ENCODE measurements at places on chromosomes 4 and X.

DNA sequence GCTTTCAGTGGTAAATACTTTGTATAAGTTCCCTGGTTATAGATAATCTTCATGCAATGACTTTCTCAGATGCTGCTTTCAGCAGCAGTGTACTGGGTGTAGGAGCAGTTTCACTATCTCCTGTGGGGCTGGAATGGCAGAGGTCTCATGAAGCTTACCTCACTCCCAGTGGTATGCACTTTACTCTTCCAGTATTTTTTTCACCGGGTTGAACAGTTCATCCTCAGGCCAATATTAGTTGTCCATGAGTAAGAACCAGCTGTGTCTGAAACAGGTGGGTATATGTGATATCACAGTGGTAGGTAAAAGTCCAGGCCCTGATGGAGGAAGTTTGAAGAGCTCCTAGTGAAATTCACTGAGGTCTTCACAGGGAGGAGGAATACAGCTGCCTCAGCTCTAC is 351.5 kb upstream of the EMCN start:
- DNase-seq: no peak

- no peak for DNase-seq
Observed at GRCh38 chr4:103008875-103009729, 10.4 kb downstream of the SLC9B1 start.

- no peak for DNase-seq
Observed at GRCh38 chr4:87281603-87282002, 41.1 kb downstream of the HSD17B13 start.

DNA sequence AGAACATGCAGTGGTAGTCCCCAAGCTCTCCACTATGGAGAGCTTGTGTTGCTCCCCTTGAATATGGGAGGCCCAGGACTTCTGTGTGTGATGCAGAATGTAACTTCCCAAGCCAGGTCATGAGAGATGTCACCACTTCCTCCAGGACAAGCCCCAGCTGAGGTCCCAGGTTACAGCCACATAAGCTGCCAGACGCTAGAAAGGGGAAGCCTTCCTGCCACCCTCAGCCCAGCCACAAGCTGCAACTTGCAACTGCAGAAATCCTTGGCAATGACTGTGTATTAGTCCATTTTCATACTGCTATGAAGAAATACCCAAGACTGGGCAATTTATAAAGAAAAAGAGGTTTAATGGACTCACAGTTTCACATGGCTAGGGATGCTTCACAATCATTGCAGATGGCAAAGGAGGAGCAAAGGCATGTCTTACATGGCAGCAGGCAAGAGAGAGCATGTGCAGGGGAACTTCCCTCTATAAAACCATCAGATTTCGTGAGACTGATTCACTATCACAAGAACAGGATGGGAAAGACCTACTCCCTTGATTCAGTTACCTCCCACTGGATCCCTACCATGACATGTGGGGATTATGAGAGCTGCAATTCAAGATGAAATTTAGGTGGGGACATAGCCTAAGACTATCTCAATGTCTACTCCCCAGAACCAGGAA is 91.5 kb upstream of the DHX15 start:
- DNase-seq: no peak

GRCh38 chr4:82594456-82594855 is 32.7 kb upstream of the TMEM150C start:
- no peak for DNase-seq

GRCh38 chr4:17194586-17194985 is 296.1 kb upstream of the LDB2 start:
- no peak for DNase-seq

- DNase-seq: no peak
Observed at GRCh38 chr4:52057196-52057595, 6.1 kb downstream of the SPATA18 start.

- no peak for DNase-seq
Observed at GRCh38 chrX:23373129-23373804, 38.6 kb downstream of the PTCHD1 start.

DNA sequence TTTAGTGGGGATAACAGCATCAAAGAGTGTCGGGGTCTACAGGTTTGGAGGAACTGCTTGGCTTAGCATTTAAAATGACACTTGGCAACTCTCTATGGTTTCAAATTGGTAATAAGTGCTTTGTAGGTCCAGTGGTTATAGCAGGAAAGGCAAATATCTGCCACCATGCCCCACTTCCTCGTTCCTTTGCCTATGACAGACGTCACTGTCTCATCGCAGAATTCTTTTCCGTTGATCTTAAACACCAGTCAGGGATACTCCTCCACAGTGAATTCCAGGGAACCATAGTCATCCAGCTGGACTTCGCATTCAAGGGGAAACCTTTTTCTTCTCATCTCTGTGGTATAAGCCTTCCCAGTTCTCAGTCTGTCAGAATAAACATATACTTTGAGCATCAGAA is 319.1 kb downstream of the GPAT3 start:
- DNase-seq: no peak

GRCh38 chr4:183760326-183760725 is 101.2 kb downstream of the TRAPPC11 start:
- no peak for DNase-seq

- DNase-seq: no peak
Observed at GRCh38 chr4:153531976-153532626, 65.9 kb downstream of the TMEM131L start.

DNA sequence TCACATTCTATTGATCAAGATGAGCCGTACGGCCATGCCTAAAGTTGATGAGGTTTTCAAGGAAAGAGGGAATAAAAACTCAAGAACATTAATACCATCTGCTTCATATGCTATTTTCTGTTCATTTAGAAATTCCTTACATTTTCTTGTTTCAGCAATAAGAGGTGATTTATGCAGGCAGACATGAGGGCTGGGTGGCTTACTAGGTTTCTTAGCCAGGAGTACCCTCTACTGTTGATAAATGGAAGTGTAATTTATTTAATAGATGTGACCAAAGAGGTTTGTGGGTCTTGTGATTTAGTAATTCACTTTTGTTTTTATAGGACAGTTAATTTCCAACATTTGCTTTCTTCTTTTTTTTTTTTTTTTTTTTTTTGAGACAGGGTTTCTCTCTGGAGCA is 6.4 kb upstream of the SMIM9 start:
- DNase-seq: no peak

- DNase-seq: no peak
Observed at GRCh38 chr4:123249821-123250220, 146.8 kb upstream of the SPRY1 start.

GRCh38 chr4:121675715-121676114 is 21.1 kb downstream of the ANXA5 start:
- DNase-seq: no peak

DNA sequence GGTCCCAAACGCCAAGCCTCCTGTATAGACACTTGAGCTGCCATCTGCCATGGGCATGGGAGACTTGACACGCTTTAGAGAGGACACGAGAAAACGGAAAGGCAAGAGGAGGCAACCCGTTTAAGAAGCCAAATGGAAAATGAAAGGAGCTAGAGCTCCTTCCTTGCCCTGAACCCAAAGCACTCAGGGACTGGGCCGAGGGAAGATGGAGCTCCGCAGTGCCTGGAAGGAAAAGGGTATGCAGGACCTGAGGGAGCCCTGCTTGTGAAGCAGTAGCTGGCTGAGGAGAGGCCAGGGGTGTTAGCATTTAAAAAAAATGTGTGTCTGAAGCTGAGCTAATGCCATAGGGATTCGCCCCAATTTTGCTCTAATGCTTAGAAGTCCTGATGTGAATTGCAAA is 15.1 kb downstream of the MCF2 start:
- DNase-seq: no peak

DNA sequence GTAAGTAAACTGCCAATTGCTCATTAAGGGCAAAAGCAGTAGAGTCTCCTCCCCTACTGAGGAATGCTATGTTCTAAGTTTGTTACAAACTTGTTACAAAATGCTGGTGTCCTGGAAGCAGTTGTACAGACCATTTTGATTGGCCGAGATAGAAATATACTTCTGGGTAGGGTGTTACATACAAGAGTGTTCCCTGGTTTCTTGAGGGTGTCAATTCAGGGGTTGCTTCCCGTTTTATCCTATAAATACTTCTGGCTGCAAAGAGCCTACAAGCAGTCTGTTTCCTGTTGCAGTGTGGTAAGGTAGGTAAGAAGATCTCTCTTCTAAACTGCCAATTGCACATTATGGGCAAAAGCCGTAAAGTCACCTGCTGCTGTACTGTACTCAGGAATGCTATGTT is 5.7 kb downstream of the TRPC5OS start:
- no peak for DNase-seq

- no peak for DNase-seq
Observed at GRCh38 chrX:24658421-24658820, 11.3 kb upstream of the PCYT1B start.

DNA sequence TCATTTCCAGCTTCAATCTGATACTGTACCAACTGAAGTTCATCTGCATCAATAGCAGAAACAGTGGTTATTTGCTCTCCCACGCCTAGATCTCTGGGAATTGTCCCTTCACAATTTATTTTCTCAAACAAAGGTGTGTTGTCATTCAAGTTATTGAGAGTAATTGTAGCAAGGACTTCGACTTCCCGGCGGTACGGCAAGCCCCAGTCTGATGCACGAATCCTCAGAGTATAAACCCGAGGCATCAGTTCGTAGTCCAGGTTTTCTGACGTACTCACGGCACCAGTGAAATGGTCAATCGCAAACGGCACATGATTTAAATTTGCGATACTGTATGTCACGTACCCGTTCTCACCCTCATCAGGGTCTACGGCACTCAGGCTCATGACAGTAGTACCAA is 15.7 kb downstream of the FAT1 start:
- DNase-seq: no peak

- no peak for DNase-seq
Observed at GRCh38 chr4:106268786-106269185, 47.2 kb downstream of the TBCK start.

- no peak for DNase-seq
Observed at GRCh38 chrX:72532366-72532765, 40.3 kb downstream of the HDAC8 start.

DNA sequence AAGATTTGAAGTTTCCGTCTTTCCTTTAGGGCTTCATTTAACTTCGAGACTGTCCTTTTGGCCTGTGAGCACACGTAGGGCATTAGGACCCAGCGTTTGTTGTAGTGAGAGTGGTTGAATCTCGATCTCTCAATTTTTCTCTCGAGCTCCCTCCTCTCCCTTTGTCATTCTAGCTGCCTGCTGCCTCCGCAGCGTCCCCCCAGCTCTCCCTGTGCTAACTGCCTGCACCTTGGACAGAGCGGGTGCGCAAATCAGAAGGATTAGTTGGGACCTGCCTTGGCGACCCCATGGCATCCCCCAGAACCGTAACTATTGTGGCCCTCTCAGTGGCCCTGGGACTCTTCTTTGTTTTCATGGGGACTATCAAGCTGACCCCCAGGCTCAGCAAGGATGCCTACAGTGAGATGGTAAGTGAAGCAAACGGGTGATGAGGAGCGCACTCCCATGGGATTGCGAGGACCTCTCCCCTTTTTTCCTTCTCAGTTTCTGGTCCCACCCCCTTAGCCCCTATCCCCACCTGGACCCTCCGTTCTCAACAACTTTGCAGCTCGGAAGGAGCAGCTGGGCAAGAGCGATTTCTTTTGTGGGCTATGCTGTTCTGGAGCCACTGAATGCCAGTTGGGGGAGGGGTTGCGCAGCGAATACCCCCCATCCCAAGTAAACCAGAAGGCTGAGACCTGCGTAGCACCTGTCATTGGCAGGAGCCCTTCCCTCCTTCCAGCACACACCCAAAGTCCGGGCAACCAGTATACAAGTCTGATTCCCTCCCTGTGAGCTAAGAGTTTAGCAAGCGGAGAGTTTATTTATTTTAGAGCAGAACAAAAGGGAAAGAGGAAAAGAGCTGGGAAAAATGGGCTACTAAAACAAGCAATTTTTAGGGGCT is at the start of gene TMEM35A:
TSS of gene TMEM35A (plus strand) at position 164 of the 883 bp plus-strand sequence. CDS start at position 288, 124 bp downstream.
- no peak for DNase-seq

DNA sequence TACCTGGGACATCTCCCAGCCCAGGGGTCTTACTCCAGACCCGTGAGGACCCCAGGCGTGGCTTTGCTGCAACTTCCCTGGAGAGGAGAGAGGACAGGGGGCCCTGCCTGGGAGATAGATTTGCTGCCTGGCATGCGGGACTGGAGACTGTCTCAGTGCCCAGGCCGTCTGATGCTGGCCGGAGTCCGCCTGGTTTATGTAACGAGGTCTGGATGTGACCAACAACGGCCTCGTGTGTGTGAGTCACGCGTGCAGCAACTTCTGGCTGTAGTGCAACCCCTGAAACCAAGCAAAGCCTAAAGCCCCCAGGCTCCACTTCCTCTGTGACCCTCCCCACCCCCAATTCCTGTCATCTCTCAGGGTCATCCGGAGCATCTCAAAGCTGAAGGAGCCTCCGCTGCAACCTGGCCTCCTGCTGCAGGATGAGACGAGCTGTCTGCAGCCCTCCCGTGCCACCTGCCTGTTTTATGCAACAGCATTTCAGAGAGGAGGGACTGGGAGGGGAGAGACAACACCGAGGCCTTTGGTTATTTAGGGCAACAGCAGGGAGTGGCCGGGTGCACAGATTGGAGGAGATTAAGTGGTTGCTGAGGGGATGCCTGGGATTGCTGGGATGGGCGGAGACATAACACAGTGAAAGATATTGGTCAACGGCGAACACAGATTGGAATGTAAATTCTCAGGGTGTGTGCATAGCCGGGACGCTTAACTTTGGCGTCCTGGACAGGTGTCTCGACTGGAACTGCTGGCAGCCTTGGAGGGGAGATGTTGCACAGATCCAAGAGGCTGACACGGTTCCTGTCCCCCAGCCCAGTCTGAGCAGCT is 16.0 kb downstream of the XG start:
- no peak for DNase-seq

- no peak for DNase-seq
Observed at GRCh38 chr4:81905971-81906370, 434.3 kb upstream of the RASGEF1B start.

- no peak for DNase-seq
Observed at GRCh38 chr4:70099206-70099605, 49.0 kb downstream of the HTN1 start.

- DNase-seq: no peak
Observed at GRCh38 chrX:130110379-130111219, at the start of gene ELF4. Gene ELF4 (minus strand): TSS chrX:130110497. CDS start chrX:130081330, 29,167 bp downstream.

DNA sequence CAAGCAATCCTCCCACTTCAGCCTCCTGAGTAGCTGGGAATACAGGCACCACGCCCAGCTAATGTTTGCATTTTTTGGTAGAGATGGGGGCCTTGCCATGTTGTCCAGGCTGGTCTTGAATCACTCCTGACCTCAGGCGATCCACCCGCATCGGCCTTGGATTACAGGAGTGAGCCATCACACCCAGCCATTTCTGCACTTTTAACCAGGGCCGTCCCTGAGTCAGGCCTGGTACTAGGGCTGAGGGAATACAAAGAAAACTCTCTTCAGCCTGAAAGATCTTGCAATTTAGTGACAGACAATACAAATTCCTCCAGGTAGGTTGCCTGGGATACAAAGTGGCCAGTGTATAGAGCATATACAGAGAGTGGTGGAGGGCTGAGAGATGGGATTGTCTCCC is 65.8 kb downstream of the BCOR start:
- DNase-seq: no peak

GRCh38 chr4:61958591-61958990 is 758.5 kb downstream of the ADGRL3 start:
- DNase-seq: no peak

GRCh38 chr4:169106696-169107229 is 96.7 kb upstream of the CBR4 start:
- no peak for DNase-seq
